Dorsolateral prefrontal cortex (tissue), 122 donors: ENCODE measurements at places on chromosomes 12 and 14. TPM values are rescaled to one million over a fixed set of nuclear protein-coding genes. Genes with fewer than 3 reads are reported as not detected.
A peak's percentile ranks its signal among the peaks of the same experiment; 100 is the strongest.

GABARAPL1 gene
- 483 TPM for total RNA-seq

DBX2 gene
- 1.9 TPM for total RNA-seq

DNA sequence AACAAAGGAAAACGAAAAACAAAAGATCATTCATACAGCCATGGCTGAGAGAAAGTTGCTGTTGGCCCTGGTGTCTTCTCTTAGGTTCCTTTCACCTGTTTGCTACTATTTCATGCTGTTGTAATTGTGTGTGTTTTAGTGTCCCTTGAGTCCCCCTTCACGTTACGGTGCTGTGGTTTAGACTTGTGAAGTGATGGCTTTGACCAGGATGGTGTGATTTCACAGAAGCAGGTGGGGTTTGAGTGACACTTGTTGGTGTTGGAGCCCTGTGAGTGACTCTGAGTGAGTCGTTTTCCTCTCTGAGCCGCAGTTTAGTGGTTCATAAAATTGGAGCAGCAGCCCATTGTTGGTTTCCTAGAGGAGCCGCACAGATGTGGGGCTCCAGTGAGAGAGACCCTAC, 635.4 kb downstream of the VRK1 start:
- no peak for DNase-seq

GRCh38 chr12:63870838-63871237, 26.3 kb downstream of the SRGAP1 start:
- DNase-seq, result no peak

VRTN gene
- not detected for total RNA-seq

DNA sequence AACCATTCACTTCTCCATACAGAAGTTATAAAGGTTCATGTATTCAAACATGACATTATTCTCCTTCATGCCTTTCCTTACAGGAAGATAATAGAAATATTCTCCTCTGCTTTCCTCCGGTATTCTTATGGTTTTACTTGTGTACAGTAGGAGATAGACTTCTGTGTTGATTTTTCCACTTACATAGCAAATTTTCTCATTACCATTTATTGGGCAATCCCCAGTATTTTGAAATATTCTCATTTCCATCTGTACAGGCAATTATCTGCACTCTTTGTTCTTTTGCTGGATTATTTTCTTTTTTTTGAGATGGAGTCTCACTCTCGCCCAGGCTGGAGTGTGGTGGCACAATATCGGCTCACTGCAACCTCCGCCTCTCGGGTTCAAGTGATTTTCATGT, 11.0 kb downstream of the PXMP2 start:
- no peak for DNase-seq

DNA sequence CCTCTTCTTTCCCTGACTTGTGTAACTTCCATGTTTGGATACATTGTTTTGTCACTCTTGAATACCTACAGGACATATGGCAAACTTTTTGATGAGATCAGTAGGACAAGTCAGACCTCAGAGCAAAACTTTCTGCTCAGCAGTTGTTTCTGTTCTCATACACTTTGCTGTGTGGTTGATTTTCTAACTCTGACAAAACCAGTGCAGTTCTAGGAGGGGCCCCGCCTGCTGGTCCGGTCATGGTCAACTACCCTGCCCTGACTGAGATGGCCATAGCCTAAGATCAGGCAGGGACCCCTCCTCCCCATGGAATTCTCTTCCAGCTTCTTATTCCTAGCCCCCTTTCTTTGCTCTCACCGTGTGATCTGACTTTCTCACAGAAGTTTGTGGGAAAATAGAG, 92.8 kb downstream of the OTOGL start:
- DNase-seq, result no peak

DNA sequence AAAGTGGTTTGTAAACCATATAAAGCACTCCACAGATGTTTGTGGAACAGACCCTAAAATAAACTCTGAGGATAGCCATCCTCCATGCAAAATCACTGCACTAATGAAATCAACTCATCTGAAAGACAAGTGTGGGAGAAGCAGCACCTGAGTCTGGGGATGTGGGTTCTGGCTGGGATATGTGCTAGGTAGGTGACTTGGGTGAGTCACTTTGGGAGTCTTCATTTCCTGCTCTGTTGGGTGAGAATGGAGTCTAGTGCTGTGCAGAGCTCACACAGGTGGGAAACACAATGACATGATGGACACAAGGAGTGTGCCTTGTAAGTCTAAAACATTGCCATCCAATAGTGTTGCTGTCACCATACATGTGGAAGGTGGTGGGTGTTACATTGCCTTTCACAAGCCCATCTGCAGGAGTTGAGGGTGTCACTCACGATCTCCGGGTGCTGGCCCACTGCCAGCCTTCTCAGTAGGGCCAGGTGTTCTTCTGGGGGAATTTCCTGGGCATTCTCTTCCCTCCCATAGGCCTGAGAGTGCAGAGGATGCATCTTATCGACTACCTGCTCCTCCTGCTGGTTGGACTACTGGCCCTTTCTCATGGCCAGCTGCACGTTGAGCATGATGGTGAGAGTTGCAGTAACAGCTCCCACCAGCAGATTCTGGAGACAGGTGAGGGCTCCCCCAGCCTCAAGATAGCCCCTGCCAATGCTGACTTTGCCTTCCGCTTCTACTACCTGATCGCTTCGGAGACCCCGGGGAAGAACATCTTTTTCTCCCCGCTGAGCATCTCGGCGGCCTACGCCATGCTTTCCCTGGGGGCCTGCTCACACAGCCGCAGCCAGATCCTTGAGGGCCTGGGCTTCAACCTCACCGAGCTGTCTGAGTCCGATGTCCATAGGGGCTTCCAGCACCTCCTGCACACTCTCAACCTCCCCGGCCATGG, 2.0 kb downstream of the SERPINA4 start:
- DNase-seq, result no peak

DNA sequence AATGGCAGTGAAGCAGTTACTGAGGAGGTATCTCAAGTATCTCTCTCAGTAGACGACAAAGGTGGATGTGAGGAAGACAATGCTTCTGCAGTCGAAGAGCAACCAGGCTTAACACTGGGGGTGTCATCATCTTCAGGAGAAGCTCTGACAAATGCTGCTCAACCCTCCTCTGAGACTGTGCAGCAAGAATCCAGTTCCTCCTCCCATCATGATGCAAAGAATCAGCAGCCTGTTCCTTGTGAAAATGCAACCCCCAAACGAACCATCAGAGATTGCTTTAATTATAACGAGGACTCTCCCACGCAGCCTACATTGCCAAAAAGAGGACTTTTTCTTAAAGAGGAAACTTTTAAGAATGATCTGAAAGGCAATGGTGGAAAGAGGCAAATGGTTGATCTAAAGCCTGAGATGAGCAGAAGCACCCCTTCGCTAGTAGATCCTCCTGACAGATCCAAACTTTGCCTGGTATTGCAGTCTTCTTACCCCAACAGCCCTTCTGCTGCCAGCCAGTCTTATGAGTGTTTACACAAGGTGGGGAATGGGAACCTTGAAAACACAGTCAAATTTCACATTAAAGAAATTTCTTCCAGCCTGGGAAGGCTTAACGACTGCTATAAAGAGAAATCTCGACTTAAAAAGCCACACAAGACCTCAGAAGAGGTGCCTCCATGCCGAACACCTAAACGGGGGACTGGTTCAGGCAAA, 216.6 kb downstream of the AKAP6 start:
- DNase-seq, result peak; percentile 49

CLEC1B gene
- not detected for total RNA-seq

DNA sequence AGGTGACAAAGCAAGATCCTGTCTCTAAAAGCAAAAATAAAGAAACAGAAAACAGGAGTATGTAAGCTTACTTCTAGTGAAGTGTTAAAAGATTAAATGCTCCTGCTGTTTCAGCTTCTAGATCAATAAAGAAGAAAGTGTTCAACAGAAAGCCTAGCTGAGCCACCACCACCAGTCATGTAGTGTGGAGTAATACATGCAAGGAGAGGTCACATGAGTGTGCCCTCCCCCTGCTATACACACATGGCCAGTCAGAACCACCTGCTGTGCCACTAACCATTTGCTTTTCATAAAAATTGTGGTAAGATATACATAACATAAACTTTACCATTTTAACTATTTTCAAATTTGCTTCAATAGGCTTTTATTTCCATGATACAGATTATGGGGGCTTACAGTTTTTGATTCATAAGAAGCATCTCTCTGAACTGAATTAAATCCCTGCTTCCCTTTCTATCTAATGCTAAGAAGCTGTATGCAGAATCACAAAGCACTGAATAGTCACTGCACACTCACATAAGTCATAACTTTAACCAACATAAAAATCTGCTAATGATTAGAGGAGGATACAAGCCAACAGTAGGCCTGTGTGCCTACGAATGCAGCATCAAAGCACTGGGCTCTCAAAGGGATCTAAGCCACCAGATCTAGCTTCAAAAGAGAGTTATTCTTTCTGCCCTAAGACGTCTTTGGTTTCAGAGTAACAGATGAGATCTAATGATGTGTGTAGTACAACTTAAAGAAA, 515.5 kb downstream of the C12orf50 start:
- DNase-seq, result no peak
